ENCODE measurements at places on chromosomes 3 and 15.

GRCh38 chr15:41688671-41689070 lies 28.5 kb downstream of the MGA start:
- DNase-seq = no peak

- DNase-seq = no peak
Measured at GRCh38 chr3:15271785-15272381, 60.5 kb downstream of the SH3BP5 start.

DNA sequence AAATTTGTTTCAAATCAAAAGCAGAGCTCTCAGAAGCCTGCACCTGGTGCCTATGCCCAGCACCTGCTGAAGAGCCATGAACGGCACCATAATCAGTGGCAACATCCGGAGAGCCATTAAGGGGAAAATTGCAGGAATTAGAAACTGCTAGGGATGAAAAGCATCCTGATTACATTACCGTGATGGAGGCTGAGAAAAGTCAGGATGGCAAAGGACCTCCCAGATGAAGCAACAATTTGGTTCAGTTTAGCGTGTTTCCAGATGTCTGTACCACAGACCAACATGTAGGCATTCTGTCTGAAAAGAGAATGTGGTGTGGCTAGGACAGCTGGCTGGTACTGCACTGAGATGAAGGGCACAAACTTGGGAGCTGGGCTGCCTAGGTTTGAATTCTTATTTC lies 106.1 kb downstream of the EOMES start:
- no peak for DNase-seq

GRCh38 chr3:126128504-126129397 lies 44.8 kb upstream of the SLC41A3 start:
- no peak for DNase-seq

DNA sequence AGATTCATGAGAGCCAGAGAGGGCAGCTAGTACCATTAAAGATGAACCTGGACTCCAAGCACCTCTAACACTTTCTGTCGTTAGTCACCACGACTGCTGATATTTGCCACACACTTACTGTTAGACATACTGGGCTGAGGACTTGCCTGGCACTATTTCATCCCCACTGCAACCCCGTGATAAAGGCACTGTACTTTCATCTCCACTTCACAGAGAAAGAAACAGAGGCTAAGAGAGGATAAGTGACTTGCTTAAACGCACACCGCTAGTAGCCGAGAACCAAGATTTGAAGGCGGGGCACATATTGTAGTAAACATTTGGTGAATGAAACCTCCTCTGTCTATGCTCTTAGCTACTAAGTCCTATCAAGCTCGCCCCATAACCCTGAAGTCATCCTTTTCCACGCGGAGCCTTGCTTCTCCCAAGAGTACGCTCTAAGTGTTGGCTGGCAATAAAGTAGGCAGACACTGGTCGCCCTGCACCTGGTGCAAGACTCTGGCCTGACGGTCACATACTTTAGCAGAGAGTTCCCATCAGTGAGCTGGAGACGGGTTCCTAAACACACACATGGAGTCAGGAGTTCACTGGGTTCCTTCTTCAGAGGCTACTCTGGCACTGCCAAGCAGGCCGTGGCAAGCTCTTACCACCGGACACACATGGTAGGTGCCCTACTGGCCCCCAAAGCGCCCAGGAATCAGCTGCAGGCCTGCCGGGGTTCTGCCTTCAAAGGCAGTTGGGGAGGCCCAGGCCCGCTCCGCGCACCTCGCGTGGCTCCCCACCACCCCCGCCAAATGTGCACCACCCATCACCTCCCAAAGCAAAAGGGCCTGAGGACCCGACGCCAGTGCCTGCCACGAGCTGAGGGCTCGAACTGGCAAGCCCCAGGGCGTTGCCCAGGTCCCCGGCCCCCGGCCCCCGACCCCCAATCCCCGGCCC lies 951 bp downstream of the POMGNT2 start:
- no peak for DNase-seq

All from NCI-H446 (cell line).